ENCODE measurements at places on chromosomes 1 and 21.

GRCh38 chr1:111488669-111489068 is 14.8 kb downstream of the ADORA3 start:
- no peak for DNase-seq

DNA sequence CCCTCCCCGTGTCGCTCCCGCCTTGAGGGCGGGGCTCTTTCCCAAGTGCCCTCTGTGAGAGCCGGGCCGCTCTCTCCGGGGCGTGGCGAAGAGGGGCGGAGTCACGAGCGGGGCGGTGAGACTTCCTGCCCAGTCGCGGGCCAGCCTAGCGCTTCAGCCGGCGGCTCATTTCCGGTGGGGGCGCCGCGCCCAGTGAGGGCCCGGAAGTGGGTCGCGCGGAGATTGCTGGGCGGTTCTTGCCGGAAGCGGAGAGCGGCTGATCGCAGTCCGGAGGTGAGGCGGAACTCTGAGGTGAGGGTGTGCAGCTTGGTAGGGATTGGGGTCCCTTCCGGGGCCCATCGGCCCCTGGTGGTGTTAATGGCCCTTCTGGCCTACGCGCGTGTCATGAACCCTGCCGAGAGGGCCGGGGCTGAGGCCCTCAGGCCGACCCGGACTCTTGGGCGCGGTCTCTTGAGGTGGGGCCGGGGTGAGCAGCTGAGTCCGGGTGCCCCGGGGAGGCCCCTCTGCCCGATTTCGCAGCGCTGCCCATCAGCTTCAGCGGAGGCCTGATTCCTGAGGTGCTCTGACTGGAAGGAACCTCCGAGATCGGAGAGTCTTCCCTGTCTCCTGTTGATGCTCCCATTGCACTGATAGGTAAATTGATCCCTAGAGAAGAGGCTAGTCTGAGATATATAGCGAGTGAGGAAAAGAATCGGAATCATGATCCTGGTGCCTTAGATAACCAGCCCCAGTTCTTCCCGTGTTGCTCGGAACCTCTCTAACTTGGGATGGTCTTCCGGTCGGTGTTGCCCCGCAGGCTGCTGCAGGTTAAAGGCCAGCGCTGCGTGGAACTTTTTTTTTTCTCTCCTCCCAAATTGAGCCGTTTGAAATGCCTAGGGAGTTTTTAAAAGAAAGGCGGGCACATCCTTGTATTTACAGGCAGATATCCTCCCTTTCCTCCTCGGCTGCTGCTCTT is at the start of gene CAP1:
Gene CAP1, plus strand, starts transcription at position 219 of the 955 bp plus-strand sequence. CDS start 18,618 bp downstream, outside the sequence.
- peak; percentile 99 for DNase-seq

- DNase-seq = peak; percentile 75
Measured at GRCh38 chr1:34166191-34166624, 1.2 kb upstream of the CSMD2 start.

DNA sequence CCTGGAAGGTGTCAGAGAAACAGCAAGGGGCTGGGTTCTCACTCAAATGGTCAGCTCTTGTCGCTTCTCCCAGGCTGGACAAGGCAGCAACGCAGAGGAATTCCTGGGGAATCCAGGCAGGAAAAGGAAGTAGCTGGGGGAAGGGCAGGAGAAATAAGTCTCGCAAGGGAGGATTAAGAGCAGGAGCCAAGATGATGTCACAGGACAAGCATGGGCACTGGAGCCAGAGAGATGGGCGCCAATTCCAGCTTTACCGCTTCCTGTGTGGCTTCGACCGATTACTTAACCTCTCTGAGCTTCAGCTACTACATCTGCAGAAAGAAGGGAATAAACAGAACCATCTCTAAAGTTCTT is 70.5 kb downstream of the SSBP3 start:
- DNase-seq = no peak

- peak; percentile 40 for DNase-seq
Measured at GRCh38 chr1:175717610-175718540, 25.5 kb downstream of the TNR start.

DNA sequence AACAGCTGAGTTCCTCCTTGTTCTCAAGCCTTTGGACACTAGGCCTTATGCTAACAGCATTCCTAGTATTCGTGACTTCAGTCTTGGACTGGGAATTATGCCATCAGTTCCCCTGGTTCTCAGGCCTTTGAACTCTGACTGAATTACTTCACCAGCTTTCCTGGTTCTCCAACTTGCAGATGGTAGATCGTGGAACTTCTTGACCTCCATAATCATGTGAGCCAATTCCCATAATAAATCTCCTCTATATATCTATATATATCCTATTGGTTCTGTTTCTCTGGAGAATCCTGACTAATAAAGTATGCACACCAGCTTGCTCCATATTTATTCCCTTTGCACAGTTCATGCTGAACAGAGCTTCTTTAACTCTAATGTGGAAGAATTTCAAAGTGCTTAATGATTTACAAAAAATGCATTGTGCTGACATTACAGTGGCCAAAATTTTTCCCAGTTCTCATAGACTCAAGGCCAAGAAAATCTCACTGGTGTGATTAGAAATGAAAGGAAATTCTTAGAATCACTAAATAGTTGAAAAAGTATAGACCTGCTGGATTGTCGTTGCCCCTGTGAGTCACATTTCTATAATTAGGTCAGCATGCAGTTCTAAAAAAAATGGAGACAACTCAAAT is 462.9 kb upstream of the ADAMTS5 start:
- DNase-seq = no peak

- DNase-seq = no peak
Measured at GRCh38 chr1:109895720-109896504, 14.7 kb upstream of the CSF1 start.

Data from neural progenitor cell (in vitro differentiated cells).